Stimulated activated CD4-positive, alpha-beta T cell treated with anti-CD3 and anti-CD28 coated beads, Interleukin-4, amount 100 ng/mL, for 4 hours (primary cell): ENCODE measurements at places on chromosomes 2 and 18.

- DNase-seq: no peak
Measured at GRCh38 chr18:55610506-55610905, 22.5 kb upstream of the TCF4 start.

- DNase-seq: no peak
Measured at GRCh38 chr2:187775196-187775595, 221.0 kb upstream of the TFPI start.

GRCh38 chr2:32289165-32289999 lies 11.7 kb downstream of the YIPF4 start:
- no peak for DNase-seq

- no peak for DNase-seq
Measured at GRCh38 chr2:17590342-17590911, 49.9 kb downstream of the VSNL1 start.

DNA sequence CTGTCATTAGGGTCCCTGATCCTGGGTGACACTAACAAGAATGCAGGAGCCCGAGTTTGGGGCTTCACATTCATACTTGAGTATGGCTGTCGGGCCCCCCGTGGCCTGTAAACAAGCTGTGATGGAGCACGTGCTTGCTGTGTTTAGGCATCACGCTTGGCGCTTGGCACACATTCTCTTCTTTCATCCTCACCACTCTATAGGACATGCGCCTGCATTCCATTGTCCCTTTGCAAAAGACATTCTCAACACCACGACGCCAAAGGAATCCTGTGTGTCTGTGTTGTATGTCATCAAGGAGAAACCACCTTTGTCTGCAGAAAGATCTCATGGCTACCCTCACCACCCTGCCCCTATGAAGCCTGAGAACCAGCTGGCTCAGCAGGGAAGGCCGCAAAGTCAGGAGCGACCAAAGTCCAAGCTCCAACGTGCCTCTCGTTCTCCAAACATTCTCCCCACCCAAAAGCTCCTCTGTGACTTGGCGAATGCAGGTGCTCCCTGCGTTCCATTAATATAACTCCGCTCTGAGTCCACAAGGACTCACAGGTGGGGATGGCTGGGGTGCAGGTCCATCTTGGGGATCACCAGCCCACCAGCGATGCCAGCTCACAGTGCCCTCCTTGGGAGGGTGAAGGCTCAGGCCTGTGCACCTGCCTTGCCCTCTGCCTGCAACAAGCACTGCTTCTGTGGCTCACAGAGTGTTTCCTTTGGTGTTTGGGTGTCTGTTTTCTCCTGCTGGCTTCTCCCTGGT lies 6.2 kb upstream of the PER2 start:
- DNase-seq: no peak

DNA sequence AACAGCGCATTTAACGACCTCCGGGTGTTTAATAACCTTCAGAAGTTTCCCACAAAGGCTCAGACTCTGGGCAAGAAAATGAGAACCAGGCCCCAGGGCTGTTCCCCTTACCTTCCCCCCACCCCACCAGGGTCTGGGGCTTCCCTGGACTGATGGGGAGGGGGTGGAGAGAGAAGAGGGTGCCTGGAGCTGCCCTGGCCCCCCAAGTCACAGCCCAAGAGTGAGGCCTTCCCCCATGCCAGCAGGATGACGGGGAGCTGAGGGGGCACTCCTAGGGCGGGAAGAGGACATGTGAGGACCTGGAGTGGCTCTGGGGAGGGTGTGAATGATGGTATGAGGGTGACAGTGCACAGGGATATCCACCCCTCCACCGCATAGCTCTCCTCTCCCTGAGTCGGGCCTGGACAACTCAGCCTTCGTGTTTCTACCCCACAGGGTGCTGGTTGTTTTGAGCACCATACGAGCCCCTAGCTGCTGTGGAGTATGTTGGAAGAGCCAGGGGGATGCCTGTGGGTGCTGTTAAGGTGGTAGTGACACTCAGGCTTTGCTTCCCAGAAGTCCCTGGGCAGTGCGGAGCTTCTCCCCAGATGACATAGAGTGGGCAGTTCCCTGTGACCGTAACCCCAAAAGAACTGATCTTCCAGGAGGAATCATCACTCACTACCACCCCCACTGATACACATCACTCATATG lies 3.9 kb downstream of the PKDCC start:
- no peak for DNase-seq

DNA sequence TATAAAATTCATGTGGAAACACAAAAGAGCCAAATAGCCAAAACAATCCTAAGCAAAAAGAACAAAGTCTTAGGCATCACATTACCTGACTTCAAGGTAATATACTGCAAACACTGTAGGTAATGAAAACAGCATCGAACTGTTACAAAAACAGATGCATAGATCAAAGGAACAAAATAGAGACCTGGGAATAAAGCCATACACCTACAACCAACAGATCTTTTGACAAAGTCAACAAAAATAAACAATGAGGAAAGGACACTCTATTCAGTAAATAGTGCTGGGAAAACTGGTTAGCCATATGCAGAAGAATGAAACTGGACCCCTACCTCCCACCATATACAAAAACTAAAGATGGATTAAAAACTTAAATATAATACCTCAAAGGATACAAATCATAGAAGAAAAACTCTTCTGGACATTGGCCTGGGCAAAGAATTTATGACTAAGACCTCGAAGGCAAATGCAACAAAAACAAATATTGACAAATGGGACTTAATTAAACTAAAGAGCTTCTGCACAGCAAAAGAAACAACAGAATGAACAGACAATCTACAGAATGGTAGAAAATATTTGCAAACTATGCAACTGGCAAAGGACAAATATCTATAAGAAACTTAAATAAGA lies 218.0 kb downstream of the PHLPP1 start:
- DNase-seq: no peak

DNA sequence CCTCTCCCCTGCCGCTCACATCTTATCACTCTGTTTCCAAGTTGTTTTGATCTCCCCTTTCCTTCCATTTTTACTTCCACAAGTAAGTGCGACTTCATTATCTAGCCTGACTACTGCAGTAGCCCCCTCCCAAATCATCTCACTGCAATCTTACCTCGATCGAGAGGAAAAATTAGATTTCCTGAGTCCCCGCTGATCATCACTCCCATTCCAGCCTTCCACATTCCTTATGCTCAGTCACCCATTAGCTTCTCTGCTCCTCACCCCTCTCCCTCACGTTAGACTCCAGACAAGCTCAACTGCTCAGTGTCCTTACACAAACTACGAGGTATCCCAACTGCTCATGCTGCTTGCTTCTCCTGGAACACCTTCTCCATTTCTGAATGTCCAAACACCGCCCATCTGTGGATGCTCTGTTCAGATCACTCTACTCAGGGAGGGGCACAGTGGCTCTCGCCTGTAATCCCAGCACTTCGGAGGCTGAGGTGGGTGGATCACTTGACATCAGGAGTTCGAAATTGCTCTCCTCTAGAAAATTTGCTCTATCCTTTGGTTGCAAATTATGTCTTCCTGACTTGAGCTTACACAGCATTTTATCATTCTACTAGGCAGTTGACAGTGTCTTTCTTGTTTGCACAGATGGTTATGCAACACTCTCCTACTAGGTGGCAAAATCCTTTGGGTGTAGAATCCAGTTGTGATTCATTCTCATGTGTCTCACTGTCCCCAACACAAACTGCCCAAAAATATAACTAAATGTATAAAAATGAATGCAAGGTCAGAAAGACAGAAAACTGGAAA lies 96.5 kb downstream of the INO80D start:
- no peak for DNase-seq

- no peak for DNase-seq
Measured at GRCh38 chr2:239724851-239725550, 300.1 kb downstream of the NDUFA10 start.

- DNase-seq: no peak
Measured at GRCh38 chr2:199303728-199304177, 154.0 kb downstream of the SATB2 start.

GRCh38 chr2:75340560-75340959 lies 141.2 kb upstream of the TACR1 start:
- DNase-seq: no peak

- peak; percentile 53 for DNase-seq
Measured at GRCh38 chr2:200944467-200945394, 18.7 kb downstream of the ORC2 start.

DNA sequence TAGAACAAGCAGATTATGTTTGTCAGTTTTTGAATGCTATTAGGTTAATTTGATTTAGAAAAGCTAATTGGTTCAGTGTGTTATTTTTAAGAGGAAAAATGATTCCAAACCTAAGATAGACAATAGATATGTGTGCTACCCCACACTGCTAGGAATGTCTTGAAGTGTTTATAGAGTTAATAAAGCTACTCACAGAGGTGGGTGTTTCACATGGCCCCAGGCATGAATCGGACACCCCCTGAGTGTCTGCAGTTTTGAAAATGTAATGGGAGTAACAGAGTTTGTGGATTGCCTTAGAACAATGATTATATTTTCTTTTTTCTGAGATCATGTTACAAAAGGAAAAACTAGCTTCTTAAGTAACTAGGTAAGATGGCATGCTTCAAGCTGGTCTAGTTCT lies 348.3 kb downstream of the ADCYAP1 start:
- DNase-seq: no peak

DNA sequence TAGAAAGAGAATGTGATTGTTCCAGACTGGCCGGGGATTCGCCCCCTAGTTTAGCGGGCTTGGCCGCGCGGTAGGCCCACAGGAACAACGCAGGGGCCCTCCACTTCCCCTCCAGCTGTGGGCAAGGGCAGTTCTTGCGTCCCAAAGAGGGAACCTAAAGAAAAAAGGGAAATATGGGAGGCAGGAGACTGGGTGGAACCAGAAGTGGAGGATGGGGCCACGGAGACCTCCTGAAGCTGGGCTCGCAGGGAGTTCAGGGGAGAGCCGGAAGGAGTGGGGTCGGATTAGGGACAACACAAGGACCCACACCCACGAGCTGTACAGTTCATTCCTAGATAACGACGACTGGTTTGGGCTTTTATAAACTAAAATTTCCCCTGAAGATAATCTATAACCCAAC lies 18.2 kb downstream of the GNLY start:
- DNase-seq: no peak

DNA sequence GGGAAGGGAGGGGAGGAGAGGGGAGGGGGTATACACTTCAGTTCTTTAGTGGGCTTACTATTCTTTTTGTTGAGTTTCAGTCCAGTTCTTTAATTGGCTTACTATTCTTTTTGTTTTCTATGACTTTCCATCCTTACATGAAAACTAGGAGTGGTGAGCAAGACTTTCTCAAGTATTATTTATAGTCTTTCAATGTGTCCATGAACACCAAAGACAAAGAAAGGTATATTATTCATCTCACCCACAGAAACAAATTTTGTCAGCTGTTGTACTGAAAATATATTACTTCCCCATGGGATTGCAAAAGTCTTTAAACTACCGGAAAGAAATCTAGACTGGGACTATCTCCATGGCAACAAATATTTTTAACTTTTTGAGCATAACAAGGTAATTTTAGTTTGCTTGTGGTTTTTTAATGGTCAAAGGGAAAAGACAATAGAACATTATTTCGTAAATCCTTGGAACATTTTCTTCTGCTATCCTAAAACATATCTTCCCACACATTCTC lies 17.6 kb downstream of the ADAM17 start:
- DNase-seq: no peak
